ENCODE measurements at places on chromosomes 16 and 17.
A peak's percentile ranks its signal among the peaks of the same experiment; 100 is the strongest.

DNA sequence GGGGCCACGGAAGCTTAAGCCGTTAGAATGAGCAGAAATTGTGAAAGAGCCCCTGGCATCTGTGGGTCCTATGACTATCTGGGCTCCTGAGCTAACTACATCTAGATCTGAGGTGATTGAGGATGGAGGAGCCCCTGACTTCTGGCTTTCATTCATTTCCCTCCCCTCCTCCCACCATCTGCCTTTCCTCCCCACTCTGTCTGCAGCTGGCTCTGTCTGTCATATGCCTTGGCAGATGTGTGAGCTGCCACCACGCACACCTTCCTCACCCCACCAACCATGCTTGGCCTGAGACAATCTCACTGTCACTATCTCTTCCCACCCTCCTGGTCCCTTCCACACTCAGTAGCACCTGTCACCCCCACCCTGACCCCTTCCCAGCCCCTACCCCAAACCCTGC is 5.1 kb downstream of the CD300E start:
- DNase-seq: no peak

DNA sequence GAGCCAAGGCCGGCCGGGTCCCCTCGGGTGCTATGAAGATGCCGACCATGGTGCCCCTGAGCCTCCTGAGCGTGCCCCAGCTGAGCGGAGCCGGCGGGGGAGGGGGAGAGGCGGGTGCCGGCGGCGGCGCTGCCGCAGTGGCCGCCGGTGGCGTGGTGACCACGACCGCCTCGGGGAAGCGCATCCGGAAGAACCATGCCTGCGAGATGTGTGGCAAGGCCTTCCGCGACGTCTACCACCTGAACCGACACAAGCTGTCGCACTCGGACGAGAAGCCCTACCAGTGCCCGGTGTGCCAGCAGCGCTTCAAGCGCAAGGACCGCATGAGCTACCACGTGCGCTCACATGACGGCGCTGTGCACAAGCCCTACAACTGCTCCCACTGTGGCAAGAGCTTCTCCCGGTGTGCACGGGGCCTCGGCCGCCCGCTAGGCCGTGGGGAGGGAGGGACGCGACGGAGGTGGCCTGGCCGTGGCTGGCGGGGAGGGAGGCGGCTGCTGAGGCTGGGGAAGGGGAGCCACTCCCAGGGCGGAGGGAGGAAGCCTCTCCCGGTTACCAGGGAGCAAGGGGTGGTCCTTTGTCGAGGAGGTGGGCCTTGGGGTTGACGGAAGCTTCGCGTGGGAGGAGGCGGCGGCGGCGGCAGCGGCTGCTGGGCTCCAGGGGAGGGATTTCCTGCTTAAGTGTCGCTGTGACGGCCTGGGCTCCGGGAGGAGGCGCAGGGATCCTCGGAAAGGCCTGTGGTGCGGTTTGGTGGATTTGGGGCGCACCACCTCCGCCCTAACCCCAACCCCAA is 1.3 kb downstream of the MAZ start:
- DNase-seq: no peak

DNA sequence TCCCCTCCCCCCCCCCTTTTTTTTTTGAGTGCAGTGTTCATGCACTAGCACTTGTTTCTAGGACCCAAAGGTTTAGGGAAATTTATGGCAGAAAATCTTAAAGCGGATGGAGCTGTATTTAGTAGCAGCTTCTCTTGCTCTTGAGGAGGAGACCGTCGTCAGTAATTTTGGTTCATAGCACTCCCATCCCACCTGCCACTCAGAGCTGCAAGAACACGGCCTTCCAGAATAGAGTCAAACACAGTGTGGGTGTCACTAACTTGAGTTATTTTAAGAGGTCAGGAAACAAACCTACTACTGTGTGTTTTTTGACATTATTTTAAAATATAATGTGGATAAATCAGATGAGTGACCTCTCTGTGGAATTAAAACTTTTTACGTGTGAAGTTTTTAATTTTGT is 37.3 kb downstream of the SEC14L1 start:
- DNase-seq: no peak

- no peak for DNase-seq
Observed at GRCh38 chr17:42246515-42246914, 29.7 kb downstream of the STAT5B start.

DNA sequence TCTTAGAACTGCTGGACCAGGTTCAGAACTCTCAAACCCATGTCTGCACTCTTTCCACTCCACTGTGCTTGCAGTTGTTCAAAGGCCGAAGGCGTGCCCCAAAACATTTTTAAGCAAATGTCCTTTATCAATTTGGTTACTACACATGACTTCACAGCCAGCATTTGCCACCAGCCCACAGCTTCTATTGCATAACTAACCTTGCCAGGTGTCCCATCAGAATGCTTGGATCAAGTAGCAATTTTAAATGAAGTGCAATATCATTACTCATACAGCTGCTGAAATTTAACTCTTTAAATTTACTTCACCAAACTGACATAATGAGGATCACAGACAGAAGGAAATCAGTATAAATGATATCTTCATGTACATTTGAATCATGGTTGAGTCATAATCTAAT is 29.8 kb upstream of the HS3ST3A1 start:
- DNase-seq: no peak

- DNase-seq: no peak
Observed at GRCh38 chr17:30950189-30950588, 20.6 kb upstream of the RNF135 start.

- no peak for DNase-seq
Observed at GRCh38 chr16:8962393-8963009, 1.2 kb downstream of the USP7 start.

- no peak for DNase-seq
Observed at GRCh38 chr16:3095869-3096268, 3.2 kb downstream of the ZSCAN10 start.

DNA sequence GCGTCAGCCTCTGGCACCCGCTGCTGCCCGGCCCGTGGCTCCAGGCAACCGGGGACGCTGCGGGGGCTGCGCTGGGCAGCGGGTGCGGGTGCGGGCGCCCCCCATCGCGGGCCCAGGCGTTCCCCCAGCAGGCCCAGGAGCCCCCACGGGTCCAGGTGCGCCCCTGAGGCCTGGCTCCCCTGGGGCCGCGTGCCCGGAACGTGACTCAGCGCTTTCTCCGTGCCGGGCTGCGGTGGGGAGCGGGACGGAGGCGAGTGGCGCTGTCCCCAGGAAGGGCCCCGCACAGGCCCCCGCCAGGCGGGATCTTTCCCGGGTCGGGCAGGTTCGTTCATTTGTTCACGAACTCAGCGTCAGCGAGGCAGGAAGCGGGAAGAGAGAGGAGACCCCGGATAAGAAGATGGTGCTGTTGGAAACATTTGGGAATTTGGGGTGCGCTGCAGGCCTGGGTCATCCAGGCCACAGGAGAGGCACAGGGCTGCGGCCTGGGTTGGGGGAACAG is 18.4 kb upstream of the EXOC7 start:
- no peak for DNase-seq

- DNase-seq: no peak
Observed at GRCh38 chr17:80291260-80291659, 30.6 kb downstream of the RNF213 start.

DNA sequence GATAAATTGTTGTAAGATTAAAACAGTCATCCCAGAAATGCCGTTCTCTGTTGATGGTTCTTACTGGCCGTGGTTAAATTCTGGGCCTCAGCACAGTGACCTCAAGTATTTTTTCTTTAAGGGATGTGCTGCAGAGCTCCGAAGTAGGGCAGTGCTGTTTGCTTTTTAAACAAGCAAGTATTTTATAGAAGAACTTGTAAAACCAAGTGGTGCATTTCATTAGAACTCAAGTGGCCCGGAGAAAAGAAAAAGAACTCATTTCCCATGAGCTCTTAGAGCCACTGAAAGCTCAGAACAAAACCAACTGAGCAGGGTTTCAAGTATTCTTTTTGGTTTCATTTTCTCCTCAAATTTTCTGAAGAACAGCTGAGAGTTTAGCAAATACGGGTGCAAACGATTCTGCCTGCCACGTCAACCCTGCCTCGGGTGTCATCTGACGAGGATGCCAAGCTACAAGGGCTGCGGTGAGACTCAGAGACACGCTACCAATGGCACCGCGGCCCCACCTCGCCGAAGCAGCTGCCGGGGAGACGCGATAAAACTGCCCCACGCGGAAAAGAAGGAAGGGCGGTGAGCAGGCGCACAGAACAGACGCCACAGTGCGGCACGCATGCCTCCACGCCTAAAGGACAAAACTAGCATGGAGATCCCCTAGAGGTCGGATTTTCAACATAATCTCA is 6.3 kb downstream of the LMF1 start:
- DNase-seq: no peak

- no peak for DNase-seq
Observed at GRCh38 chr17:33615861-33616260, 322.8 kb upstream of the ASIC2 start.

DNA sequence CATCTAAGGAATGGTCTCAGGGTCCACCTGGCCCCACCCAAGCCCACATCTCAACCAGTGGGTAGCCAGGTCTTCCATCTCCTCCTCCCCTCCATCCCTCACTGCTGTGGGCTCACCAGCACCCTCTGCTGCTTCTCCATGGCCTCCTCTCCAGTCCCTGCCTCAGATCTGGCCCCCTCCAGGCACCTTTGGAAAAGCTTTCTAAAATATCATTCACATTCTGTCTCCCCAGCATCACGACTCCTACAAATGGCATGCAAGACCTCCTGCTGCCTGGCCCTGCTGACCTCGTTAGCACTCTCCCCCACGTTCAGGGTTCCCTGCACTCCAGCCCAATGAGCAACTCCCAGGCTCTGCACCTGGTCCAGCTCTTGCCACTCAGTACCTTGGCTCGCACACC is 13.7 kb downstream of the GLP2R start:
- peak; percentile 3 for DNase-seq

- DNase-seq: no peak
Observed at GRCh38 chr17:20966870-20967269, 75.9 kb downstream of the USP22 start.

GRCh38 chr17:63579633-63580032 is 21.1 kb upstream of the TACO1 start:
- DNase-seq: no peak

DNA sequence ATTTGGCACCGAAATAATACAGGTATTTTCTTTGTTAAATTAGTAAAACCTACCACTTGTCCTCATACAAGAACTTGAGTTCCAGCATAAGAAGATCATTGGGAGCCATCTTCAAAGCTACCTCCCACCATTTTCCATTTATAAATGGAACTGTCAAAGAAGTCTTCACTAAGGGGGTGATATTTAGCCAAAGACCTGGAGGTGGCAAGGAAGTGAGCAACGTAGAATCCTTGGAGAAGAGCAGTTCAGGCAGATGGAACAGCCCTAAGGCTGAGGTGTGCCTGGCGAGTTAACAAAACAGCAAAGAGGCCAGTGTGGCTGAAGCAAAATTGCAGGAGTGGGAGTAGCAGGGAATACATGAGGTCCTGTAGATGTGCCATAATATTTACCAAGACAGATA is 1.8 kb downstream of the KCNJ16 start:
- DNase-seq: no peak

- DNase-seq: no peak
Observed at GRCh38 chr16:60274431-60275019, 1540.4 kb upstream of the GOT2 start.
